ENCODE measurements at places on chromosomes 12 and 14.

GRCh38 chr12:50013361-50014147 is 11.7 kb downstream of the RACGAP1 start:
- no peak for DNase-seq

- peak; percentile 30 for DNase-seq
Measured at GRCh38 chr14:22653012-22653621, 9.0 kb upstream of the OR6J1 start.

DNA sequence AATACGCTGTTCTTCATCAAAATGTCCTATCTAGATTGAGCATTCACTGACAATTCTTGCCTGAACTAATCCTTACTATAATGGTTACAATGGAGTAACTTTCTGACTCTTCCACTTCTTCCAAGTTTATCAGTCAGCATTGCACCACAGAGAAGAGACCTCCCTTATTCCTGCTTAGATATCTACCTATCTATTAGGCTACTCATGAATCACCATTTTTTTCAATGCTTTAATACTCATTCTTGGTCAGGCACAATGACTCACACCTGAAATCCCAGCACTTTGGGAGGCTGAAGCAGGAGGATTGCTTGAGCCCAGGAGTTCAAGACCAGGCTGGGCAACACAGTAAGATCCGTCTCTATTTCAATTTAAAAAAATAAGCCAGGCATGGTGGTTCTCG is 39.3 kb downstream of the RPS6KA5 start:
- no peak for DNase-seq

GRCh38 chr12:104805186-104805585 is 152.9 kb downstream of the SLC41A2 start:
- no peak for DNase-seq

- DNase-seq, result no peak
Measured at GRCh38 chr12:7634561-7634960, 31.1 kb downstream of the APOBEC1 start.

DNA sequence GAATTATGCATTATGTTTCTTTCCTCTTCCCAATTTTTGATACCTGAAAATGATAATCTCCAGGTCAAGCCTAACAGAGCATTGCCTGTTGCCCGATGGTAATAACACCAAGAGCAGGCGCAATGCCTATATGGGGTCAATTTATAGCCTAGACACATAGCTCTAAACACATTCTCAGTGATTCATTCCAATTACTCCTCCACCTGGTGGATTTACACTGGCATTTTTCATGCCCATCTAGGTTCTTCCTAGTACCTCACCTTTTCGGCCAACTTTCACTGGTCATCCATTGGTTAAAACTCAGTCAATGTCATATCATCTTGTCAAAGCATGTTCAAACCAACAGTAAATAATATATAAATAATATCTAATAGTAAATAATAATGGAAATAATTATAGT is 53.1 kb downstream of the EIF2S3B start:
- no peak for DNase-seq

DNA sequence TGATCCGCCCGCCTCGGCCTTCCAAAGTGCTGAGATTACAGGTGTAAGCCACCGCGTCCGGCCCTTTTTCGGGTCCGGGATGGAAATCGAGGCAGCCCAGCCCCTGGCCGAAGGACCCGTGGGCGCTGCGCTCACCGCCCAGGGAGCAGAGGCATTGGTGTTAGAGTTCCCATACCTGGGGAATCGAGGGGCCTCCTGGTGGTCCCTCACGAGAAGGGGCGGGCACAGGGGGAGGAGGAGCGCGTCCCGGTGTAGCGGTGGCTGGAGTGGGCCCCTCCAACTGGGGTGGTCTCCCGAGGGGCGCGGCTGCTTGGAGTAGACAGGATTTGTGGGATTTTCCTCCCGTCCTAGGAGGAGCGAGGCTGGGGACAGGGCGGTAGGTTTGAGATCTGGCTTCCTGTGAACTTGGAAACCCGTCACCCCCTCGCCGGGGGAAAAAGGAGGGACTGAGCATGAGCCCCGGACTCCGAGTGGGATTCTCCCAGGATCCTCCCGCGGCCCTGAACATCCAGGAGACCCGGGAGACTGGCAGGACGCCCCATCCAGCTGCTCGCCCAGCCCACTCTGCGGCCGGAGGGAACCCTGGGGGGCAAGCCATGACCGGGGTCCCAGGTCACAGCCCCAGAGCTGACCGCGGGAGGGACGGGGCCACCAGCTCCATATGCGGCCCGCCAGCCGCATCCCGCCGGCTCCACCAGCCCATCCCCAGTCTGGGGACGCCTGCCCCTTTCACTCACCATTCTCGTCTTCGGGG is 70.9 kb downstream of the ASCL4 start:
- no peak for DNase-seq

GRCh38 chr12:29509503-29509902 is 12.0 kb upstream of the OVCH1 start:
- DNase-seq, result no peak

- no peak for DNase-seq
Measured at GRCh38 chr14:104286086-104286485, 147.7 kb downstream of the KIF26A start.

GRCh38 chr12:3296409-3296701 is 194.6 kb upstream of the PRMT8 start:
- DNase-seq, result no peak

GRCh38 chr14:64601571-64601970 is 51.8 kb downstream of the PPP1R36 start:
- no peak for DNase-seq

- DNase-seq, result no peak
Measured at GRCh38 chr14:20179880-20180279, 10.8 kb upstream of the OR11G2 start.

DNA sequence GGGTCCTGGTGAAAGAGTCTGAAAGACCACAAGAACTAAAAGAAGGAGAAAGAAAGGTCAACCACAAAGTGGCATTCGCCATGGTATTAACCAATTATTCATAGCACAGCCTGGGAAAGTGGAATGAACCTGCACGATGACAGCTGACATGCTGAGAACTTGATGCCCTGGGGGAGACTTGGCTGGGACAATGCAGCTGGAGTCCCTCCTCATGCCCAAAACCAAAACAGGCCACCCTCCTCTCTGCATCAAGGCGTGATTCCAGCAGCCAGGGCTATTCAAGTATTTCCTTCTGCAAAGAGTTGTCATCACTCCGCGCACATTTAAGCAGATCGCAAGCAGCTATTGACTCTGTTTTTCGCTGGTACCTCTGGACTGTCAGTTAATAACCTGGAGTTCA is 167.1 kb upstream of the NOS1 start:
- DNase-seq, result no peak

- peak; percentile 4 for DNase-seq
Measured at GRCh38 chr12:22100958-22101748, 55.1 kb downstream of the CMAS start.

- no peak for DNase-seq
Measured at GRCh38 chr12:127559349-127560040, 707.5 kb upstream of the TMEM132C start.

DNA sequence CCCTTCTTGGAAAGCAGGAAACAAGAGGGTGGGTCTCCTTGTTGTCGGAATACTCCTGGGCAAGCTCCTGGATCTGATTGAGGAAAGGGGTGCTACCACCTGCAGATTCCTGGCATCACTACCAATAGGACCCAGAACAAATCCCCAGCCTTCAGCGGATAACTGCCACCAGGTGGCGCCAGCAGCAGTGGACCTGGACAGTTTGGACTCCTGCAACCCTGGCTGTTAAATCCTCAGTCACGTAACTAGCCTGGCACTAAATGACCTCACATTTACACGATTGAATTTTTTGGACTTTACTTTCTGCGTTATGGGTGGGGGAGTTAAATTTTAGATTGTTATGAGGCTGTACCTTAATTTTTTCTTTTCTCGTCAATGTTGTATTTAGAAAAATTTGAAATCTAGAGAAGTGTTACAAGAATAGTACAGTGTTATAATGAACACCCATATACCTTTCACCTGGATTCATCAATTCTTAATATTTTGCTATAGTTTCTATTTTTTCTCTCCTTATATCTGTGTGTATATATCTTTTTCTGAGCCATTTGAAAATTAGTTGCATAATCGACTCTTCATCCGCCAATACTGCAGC is 95.6 kb downstream of the GAS2L3 start:
- DNase-seq, result peak; percentile 38

DNA sequence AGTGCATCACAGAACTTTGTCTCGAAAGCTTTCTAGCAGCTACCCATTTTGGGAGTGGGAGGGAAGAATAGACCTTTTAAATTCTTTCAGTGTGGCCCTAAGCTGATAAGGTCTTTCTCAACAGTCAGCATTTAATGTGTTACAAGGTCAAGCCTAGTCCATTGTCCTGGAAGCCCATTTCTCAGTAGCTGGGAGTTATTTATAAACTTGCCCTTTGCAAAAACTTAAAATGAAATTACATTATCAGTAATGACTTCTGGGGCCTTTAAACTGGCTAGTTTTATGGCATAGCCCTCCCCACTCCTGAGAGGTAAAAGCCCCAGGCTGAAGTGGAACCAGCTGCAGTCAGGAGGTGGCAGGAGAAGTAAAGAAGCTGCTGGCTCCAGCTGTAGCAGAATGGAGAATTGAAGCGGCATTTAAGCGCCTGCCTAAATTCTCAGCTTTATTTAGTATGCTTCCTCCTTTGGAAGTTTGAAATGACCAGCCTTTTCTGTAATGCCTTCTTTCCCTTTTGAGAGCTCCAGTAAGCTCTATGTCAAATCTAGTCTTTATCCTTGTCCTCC is 12.4 kb downstream of the COPZ1 start:
- DNase-seq, result no peak

GRCh38 chr14:95220663-95221231 is 63.4 kb upstream of the DICER1 start:
- no peak for DNase-seq

DNA sequence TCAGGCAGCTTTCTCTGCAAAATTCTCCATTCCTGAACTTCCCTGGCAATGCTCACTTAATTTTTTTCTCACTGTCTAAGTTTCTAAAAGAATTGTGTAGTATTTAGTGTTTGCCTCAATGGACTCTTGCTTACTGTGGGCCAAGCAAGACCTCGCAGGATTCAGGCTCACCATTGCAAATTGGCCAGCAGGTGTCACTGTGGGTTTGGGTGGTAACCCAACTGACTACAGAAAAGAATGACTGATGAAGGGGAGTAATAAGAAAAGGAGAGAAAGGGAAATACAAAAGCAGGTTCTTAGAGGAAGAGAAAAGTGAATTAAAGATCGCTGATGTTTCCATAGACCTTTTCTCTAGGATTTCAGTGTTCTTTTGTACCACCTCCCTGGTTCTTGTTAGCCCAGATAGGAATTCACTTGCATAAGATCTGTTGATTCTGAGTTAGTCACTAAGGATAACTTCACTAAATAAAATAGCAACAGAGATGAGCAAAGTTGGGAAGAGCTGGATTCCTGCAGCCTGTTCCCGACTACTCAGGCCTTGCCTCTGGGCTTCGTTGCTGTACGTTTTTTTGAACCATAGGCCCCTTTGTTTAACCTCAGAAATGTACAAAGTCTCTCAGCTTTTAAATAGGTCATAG is 386.5 kb upstream of the DDHD1 start:
- peak; percentile 27 for DNase-seq

DNA sequence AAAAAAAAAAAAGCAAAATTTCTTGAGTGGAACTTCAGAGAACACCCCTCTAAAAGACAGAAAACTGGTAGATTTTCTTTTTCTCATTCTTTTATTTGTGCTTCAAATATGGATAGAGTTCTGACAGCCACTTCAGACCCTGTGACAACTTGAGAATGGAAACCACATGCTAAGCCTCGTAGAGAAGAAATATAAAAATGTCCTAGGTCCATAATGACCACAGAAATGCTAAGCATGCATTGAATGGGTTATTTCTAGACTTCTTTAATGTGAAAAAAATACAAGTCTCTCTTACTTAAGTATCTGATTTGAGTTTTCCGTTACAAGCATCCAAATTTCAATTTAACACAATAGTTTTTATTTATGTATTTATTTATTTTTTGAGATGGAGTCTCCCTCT is 28.3 kb upstream of the DIO2 start:
- DNase-seq, result no peak

DNA sequence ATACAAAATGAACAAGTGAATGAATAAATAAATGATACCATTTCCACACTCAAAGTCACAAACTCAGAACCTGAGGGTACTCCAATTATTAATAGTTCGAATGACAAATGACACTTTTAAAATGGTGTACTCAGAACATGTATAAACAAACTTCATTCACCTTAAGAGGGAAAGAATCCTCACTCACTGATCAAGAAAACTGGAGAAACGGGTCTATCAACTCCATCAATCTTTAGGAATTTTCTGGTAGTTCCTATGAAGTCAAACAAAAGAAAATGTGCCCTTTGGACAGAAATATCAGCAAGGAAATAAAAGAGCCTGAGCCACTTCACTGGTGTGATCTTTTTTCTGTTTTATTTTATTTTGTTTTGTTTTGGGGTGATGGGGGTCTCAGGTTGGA is 5.2 kb upstream of the NRDE2 start:
- peak; percentile 54 for DNase-seq

GRCh38 chr12:109098183-109098604 is 797 bp downstream of the UNG start:
- no peak for DNase-seq

DNA sequence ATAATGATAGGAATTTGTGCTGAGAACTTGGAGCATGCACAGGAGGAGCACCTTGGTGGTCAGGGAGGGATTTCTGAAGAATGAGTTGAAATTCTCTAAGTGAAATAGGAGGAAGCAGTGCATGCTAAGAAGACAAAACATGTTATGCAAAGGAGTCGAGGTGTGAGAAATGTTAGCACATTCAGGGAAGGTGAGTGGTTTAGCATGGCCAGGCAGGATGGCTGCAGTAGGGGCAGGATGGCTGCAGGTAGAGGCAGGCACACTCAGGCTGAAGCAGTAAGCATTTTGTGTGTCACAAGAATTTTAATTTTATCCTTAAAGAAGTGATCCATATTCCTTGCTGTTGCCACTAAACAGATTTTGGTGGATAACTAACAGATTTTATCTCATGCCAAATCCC is 46.3 kb downstream of the CATSPERB start:
- no peak for DNase-seq

DNA sequence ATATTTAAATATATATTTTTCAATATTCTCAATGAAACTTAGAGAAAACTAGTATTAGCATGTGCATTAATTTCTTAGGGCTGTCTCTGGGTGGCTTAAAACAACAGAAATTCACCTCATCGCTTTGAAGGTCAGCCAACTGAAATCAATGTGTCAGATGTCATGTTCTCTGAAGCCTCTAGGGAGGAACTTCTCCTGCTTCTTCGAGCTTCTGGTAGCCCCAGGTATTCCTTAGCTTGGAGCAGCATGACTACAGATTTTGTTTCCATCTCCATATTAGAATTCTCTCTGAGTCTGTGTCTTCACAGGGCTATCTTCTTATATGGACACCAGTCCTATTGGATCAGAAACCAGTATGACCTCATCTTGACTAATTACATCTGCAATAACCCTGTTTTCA is 221.5 kb downstream of the PDZRN4 start:
- no peak for DNase-seq

Data from LNCaP clone FGC (cell line).